ENCODE measurements at places on chromosomes 4 and X.

DNA sequence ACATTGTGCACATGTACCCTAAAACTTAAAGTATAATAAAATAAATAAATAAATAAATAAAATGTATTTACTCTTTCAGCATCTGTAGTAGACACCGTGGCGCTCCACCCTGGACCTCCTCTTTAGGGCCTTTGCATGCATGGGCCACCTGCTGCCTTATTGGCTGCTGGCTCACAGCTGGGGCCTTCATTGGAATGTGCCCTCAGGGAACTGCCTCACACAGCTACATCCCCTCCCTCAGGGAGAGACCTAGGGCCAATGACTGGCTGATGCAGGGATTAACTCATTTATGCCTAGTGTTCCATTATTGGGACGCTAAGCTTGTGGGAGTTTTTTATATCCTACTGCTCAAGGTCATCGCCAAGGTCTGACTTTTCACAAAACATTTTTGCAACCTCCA lies 302.9 kb upstream of the FTHL17 start:
- no peak for DNase-seq

DNA sequence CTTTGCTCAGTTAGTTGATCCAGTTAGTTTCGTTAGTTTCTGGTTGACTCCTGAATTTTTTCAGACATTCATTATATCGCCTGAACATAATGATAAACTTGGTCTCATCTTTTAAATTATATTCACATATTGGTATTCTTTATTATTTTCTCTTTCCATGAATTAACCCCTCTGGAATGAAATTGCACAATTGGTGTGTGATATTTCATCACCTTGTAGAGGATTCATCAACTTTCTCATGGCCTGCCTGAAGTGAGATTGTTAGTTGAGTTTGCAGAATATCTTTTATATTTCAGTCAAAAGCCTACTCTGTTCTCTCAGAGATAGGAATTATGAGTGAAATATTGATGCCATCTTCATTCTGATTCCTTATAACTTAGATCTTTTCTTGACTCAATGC lies 1160.6 kb upstream of the AGA start:
- DNase-seq: no peak

DNA sequence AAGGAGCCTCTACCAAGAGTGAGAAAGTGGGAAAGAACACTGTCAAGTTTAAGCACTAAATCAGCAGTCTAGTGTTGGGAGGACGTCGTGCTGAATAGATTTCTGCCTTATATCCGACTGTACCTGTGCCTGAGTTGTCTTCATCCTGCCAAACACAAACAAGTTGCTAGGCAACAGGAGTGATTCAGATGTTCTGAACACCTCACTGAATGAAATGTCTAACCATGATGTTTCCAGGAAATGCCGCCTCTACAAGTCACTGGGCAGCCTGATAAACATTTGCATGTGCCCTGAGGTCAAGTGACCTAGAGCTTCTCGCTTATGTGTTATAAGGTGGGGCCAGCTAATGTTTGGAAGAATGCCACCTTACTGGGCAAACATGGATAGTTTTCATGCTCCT lies 37.9 kb downstream of the SGMS2 start:
- DNase-seq: no peak

GRCh38 chr4:68369142-68369805 lies 19.4 kb upstream of the YTHDC1 start:
- no peak for DNase-seq

DNA sequence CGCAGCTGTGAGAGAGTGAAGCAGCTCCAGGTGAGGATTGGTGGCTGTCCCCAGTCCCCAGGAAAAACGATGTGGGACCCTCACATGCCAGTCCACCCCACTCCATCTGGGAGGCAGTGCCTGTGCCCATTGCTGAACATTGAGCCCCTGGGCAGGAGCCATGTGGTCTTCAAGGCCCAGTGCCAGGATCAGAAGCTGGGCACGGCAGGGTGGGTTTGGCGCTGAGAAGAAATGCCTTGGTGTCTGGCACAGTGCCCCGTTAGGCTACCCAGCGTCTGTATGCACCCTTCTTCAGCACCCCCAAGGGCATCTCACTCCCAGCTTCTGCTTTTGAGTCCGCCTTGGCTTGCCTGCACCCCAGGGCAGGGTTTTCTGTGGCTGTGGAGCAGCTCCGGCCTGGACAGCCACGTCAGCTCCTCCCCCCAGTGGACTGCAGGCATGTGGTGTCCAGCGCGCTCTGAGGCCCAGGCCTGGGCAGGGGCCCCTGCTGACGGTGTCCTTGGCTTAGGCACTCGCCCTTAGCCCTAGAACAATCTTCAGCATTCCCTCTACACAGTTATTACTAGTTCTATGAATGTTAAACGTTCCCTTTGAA lies 28.6 kb downstream of the RGS12 start:
- DNase-seq: no peak

- DNase-seq: no peak
Measured at GRCh38 chr4:48902266-48902665, 4.3 kb downstream of the OCIAD2 start.

- no peak for DNase-seq
Measured at GRCh38 chr4:166602068-166602467, 632.2 kb downstream of the SPOCK3 start.

DNA sequence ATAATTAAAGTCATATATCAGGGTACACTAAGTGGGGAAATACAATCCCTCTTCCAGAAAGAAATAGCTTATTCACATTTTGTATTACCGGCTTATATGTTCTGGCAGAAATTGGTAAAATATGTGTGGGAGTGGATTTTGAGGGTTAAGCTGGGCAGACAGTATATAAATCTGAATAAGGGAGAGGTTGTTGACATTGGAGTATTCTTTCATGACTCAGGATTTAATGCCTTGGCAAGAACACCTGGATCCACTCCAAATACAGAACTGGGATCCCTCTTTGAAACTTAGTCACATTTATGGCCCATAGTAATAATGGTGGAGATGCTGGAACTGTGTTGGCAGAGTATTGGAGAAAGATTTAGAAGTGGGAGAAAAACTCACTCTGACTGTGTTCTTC lies 54.3 kb upstream of the TET2 start:
- no peak for DNase-seq

DNA sequence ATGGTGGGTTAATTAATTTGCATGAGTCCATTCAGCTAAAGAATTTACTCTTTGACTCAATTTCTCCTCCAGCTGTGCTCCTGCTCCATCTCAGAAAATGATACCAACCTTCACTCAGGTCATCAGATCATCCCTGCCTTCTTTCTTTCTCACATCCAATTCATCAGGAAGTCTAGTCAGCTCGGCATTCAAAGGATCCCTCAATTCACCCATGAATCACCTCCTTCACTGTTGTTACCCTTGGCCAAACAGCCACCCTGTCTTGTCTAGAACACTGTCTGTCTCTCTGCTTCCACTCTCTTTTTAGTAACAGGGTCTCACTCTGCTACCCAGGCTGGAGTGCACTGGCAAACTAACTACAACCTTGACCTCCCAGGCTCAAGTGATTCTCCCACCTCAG lies 337.4 kb upstream of the SFRP2 start:
- DNase-seq: no peak

GRCh38 chrX:117838581-117839331 lies 277.9 kb downstream of the KLHL13 start:
- DNase-seq: no peak

All from memory B cell (primary cell).